SK-N-SH (cell line): ENCODE measurements at places on chromosomes 6 and 20. TPM values are rescaled to one million over a fixed set of nuclear protein-coding genes. Genes with fewer than 3 reads are reported as not detected.

GRCh38 chr20:3846378-3846739, 275 bp upstream of the MAVS start:
- no peak for DNase-seq

GRCh38 chr6:5592886-5593519, 331.7 kb downstream of the FARS2 start:
- DNase-seq, result no peak

GRCh38 chr6:20698675-20699074, 164.4 kb downstream of the CDKAL1 start:
- no peak for DNase-seq

DNA sequence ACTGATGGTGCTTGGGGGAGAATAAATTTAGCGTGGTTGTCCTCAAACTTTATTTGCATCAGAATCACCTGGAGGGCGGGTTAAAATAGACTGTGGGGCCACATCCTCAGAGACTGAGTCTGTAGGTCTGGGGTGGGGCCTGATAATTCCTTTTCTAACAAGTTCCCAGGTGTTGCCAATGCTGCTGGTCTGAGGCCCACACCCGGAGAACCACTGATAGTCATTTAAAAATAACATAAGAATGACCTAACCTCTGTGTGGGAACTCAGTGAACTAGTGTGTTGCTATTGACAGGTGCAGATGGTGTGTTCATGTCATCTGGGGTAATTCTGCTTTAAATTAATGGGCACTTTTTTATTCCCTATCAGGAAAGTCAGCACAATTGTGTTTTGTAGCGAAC, 64.8 kb downstream of the RTN4IP1 start:
- no peak for DNase-seq

- no peak for DNase-seq
Observed at GRCh38 chr20:45253261-45253660, 1.1 kb downstream of the SLPI start.

DNA sequence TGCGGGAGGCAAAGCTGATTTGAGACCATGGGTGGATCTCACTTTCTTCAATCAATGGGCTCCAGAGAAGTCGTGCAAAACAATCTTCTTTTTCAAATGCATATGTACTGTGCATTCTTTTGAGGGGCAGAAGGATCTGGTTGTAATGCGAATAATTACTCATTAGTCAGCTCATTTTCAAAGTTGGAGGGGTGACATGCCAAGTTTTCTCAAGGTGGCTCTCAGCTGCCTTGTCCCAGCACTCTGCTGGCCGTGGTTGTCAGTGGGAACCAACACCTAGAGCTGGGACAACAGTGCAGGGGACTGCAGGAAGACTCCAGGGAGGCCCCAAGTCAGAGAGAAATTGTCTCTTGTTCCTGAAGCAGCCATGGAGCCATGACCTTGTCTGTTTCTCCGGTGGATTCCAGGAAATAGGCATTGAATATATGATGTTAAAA, 25.3 kb downstream of the MYT1 start:
- no peak for DNase-seq

- no peak for DNase-seq
Observed at GRCh38 chr6:53335224-53335994, 13.3 kb downstream of the ELOVL5 start.

DNA sequence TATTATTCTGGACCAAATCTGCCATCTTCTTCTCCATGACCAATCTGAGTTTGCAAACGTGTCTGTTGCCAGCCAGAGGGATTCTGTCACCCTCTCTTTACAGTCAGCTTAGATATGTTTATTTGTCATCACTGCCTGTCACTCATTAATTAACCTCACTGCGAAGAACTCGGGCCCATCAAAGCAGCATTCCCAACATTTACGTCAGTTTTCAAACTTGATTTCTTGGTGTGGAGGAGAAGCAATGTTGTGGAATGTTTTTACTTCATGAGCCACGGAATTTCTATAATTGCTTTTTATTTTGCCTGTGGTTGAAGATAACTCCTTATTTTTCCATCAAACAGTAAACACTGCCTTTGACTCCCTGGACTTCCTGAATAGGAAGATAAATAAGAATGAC, 91.8 kb upstream of the CNKSR3 start:
- no peak for DNase-seq

GRCh38 chr6:27406085-27406484, 17.5 kb downstream of the ZNF391 start:
- no peak for DNase-seq

- DNase-seq, result no peak
Observed at GRCh38 chr6:166286839-166287271, 21.3 kb downstream of the PRR18 start.

- no peak for DNase-seq
Observed at GRCh38 chr6:22320750-22321149, 23.9 kb upstream of the PRL start.

DNA sequence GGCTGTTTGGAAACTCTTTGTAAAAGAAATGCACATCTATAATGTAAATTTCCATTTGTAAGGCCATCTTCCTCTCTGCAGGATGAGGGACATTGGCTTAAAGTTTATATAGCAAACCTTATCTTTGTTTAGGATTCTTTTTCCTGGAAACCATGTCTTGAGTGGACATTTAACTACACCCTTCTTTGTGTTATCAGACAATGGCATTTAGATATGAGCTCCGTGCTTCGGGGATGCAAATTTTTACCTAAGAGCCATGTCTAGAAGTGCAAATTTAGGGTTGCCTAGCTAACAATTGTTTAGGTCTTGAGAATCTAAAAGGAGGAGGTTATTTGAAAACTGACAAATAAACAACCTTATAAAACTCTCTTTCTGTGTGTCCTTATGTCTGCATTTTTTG, 623.8 kb downstream of the MMUT start:
- no peak for DNase-seq

- DNase-seq, result peak; percentile 5
Observed at GRCh38 chr20:4470375-4470774, 251.3 kb upstream of the PRND start.

DNA sequence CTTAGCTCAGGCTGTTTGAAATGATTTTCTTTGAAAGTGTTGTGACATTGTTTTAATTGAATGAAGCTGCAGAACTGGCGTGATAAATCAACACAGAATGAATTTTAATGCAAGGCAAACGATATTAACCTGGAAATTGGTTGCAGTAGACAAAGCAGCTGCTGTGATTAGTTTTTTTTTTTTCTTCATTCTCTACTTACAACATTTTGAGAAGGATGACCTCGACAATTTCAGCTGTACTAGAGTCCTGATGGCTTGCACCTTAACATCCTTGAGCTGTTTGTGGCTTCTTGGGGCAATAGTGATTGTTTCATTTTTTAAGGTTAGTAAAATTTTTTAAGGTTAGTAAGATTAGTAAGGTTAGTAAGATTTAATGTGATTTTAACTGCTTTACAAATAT, 54.2 kb downstream of the QKI start:
- no peak for DNase-seq

- no peak for DNase-seq
Observed at GRCh38 chr20:9498322-9498721, 16.1 kb upstream of the LAMP5 start.

DNA sequence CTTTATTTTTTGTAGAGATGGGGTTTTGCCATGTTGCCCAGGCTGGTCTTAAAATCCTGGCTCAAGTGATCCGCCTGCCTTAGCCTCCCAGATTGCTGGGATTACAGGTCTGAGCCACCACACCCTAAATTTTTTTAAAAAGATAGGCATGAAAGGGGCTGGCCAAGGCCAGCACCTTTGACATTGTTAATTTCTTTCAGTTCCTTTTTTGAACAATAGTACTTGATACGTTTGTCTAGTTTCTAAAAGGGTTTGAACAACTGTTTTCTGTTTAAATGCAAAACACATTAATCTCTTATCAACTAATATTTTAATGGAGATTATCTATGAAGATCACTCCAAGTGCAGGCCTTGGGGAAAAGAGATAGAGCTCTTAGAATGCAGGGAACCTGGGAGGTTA, 37.6 kb upstream of the PTPRK start:
- no peak for DNase-seq

DNA sequence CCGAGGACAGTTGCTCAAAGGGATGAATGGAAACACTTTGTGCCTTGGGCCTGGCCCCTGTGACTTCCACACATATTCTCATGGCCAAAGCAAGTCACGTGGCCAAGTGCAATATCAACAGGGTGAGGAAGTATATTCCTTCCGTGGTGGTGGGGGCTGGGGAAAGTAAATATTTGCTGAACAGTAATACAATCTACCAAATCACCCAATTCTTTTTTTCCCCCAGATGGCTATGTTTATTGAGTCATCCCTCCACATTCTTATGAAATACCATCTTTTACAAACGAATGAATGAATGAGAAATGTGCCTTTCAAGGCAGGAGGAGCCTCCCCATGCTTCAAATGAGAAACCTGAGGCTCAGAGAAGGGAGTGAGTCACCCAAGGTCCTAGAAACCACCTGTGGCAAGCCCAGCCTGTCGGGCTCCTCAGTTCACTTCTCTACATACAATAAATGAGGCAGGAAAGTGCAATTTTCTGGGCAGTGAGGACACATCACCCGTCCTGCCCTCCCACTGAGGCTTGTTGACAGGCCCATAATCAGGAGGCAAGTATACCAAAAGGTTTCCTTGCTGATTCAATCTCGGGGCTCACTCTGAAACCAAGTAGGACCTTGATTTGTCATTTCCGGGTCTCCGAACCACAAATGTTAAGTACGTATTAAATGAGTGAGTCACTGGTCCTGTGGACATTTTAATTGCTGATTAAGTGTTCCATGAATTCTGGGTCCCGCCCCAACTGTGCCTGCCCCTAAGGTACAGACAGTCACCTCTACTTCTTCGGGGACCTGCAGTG, 25.3 kb upstream of the TOP1 start:
- DNase-seq, result no peak

DNA sequence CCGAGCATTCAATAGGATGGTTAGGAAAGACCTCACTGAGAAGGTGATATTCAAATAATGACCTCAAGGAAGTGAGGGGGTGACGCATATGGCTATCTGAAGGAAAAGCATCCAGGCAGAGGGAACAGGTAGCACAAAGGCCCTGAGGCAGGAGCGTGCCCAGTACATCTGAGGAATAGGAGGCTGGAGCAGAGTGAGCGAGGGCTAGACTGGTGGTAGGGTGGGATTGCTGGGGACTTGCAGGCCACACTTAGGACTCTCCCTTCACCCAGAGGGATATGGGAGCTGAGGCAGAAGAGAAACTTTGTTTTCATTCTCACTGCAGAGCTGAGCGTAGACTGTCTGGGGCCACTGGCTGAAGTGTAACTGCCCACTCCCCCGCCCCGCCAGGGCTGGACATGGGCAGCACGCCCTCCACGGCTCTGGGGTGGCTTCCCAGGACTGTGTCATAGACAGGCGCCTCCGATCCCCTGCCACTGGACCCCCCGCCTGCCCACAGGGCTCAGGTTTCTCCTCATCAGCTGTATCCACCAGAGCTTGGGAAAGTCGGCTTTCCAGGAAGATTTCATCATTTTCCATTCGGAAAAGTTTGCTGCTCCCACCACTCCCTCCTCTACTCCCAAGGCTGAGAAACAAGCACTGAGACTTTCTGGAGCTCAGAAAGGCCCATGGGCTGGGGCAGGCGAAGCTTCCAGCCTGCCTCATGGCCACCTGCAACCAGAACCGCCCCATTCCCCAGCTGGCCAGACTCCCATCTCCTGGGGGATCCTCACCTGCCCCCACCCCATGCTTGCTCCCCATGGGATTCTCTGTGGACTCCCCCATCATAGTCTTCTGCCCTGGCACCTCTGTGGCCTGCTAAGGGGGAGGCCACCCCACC, 142.6 kb downstream of the MRPL14 start:
- DNase-seq, result no peak

- DNase-seq, result no peak
Observed at GRCh38 chr6:49299279-49299678, 163.8 kb downstream of the MMUT start.

DNA sequence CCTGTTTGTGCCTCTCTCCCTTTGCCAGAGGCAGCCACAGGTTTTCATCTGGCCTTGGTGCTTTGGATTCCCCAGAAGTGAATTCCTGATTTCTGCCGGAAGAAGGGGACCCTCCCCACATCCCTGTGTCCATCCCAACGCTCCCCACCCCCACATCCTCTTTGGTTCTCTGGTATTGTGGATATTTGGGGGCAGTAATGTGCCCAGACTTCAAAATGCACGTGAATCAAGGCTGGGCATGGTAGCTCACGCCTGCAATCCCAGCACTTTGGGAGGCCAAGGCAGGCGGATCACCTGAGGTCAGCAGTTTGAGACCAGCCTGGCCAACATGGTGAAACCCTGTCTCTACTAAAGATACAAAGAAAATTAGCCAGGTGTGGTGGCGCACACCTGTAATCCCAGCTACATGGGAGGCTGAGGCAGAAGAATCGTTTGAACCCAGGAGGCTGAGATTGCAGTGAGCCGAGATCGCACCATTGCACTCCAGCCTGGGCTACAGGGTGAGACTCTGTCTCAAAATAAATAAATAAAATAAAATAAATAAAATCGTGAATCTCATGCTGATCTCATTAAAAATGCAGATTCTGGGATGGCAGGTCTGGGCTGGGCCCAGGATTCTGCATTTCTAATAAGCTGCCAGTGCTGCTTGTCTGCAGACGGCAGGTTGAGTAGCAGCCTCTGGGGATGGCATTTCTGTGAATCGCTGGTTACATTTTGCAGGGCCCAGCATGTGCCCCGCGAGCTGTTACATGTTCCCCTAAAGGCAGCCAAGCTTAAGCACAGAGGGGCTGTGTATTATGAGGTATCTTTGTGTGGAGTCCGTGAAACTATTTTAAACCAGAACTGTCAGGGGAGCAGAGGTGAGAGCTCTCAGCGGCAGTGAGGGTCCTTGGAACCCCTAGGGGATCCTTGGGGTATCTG, 49.0 kb downstream of the SYNJ2 start:
- DNase-seq, result no peak

- no peak for DNase-seq
Observed at GRCh38 chr6:165799391-165800153, 136.5 kb upstream of the PDE10A start.

GRCh38 chr20:5402903-5403531, 86.3 kb upstream of the PROKR2 start:
- DNase-seq, result no peak

DNA sequence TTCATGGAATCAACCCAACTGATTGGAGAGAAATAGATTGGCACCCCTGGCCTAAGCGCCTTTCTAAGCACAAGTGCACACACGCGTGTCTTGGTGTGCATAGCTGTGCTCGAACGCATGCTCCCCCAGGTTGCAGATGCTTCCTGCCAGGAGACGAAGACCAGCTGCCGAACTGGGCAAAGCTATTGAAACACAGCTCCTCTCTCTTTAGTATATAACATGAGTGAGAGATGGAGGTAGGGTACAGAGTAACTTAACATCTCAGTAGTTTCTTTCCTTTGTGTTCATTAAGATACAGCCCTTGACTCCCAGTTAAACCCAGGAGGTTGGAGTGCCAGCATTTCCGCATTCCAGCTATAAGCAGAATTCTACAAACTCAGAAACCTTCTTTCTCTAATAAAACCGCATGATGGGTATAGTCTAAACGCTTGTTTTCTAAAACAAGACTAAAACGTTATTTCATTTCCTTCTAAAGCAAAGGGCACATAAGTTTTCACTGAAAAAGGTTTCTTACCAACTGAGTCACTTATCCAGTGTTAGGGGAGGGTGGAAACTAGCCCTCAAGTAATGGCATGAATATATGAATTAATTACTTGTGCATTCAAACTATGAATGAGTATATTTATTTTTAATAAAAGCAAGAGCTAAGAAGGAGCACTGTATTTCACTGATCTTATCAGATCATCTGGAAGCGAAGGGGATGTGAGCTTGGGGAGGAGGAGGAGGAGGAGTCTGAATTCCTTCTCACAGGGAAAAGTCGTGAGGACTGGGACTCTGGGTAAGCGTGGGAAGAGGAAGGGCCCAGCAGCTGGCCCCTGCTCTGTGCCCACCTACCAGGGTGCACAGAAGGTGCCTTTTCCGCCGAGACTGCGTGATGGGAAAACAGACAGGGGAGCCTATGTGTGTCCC, 179.2 kb downstream of the TMEM242 start:
- DNase-seq, result peak; percentile 35

The LRRC73 gene
- 0.73 and 0.89 TPM in 2 replicates for polyA plus RNA-seq

The BPI gene
- polyA plus RNA-seq, result not detected in 2 replicates

The GATA5 gene
- polyA plus RNA-seq, result not detected in 2 replicates

The FAM184A gene
- polyA plus RNA-seq, result 0.38 and 0.49 TPM in 2 replicates
